ENCODE measurements at places on chromosomes 7 and 10.

GRCh38 chr7:135855846-135856245 is 107.2 kb upstream of the FAM180A start:
- no peak for DNase-seq

DNA sequence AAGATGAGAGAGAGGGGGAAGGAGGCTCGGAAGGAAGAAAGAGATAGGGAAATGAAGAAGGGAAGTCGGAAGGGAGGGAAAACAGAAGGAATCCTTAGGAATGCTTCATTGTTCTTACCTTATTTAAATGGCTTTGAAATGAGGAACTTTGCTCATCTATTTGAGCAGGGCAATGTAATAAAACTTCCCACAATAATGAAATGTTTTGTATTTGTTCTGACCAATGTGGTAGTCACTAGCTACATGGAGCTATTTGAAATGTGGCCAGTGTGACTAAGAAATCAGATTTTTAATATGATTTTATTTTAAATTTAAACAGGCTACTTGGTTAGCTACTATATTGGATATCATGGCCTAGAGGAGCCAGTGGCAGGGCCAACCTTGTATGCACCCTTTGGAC is 510.6 kb downstream of the HTR7 start:
- no peak for DNase-seq

- DNase-seq = no peak
Measured at GRCh38 chr7:123876557-123877256, 31.7 kb downstream of the HYAL4 start.

- DNase-seq = no peak
Measured at GRCh38 chr7:34889951-34890350, 147.3 kb downstream of the DPY19L1 start.

- DNase-seq = no peak
Measured at GRCh38 chr7:3605222-3605621, 304.2 kb downstream of the SDK1 start.

- no peak for DNase-seq
Measured at GRCh38 chr7:27000496-27000895, 95.3 kb downstream of the HOXA1 start.
